ENCODE measurements at places on chromosomes 5 and 9.

- DNase-seq: peak; percentile 42
Observed at GRCh38 chr9:78383130-78383529, 86.2 kb downstream of the PSAT1 start.

DNA sequence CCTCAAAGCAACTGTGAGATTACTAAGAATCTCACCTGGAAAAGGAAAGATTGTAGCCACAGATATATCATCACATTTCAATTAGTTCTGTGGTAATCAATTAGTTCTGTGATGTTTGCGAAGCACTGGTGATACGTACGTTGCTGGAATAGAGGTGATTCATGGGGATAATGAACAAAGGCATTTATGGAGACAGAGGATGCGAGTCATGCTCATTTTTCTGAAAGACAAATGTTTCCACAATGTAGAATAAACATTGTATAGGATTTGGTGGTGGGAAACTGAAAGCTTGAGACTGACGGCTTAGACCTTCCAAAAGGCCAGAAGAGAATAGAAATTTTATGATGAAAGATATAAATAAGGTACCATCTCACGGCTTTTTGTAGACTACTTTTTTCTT is 507.3 kb upstream of the TYRP1 start:
- no peak for DNase-seq

GRCh38 chr5:149429839-149430721 is 51.0 kb upstream of the IL17B start:
- DNase-seq: no peak

DNA sequence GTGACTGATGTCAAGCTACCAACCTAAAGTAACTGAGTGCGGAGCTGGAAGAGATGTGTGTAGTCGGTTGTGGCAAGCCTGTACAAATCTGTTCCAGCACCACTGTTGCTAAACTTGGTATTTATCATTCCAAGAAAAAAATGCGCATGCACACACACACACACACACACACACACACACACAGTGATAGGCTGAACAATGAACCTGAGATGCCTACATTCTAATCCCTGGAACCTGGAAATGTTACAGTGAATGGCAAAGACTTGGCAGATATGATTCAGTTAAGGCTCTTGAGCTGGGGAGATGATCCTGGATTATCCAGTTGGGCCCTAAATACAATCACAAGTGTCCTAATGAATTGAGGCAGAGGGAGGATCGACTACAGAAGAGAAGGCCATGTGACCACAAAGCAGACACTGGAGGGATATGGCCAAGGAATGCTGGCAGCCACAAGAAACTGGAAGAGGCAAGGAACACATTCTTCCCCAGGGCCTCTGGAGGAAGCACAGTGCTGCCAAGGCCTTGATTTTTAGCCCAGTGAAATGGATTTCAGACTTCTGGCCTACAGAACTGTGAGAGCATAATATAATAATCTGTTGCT is 49.7 kb upstream of the LHFPL2 start:
- peak; percentile 45 for DNase-seq

DNA sequence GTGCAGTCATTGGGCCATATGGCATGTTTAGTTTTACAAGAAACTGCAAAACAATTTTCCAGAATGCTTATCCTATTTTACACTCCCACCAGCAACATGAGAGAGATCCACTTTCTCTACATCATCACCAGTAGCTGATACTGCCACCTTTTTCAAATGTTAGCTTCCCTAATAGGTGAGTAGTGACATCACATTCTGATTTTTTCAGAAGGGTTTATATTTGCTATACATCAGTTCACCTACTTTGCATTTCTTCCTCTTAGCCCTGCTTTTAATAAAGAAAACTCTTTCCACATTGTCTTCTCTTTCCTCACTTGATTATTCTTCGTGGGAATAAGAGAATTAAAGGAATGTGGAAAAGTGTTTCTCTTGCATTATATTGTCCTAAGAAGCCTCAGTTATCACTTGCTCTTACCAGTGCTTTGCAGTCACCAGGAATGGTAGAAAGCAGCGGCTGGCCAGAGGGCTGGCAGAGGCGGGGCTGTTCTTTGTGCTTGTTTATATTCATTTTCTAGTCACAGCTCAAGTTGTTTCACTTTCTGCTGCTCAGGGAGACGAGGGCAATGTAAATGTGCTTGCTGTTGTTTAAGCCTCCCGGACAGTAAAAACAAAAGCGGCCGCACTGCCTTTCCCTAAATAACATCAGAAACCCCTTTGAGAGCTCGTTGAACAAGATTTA is 164.8 kb downstream of the HSD17B3 start:
- DNase-seq: peak; percentile 70

DNA sequence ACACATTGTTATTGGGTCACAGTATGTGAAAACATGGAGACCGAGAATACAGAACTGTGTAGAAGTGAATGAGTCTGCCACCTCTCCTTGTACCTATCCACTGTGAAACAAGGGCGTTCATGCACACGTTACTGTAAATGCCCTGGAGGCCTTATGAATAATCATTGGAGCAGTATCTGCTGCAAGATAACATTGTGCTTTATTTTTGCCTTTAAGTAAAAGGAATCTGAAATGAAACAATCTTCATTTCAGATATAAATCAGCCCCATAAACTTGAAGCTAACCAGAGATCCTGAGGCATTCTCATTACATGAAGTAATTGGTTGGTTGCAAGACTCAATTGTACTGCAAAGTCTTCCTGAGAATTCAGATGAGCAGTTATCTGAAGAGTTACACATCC is 419.6 kb downstream of the KDM4C start:
- DNase-seq: no peak

GRCh38 chr5:106159616-106160015 is 1511.1 kb downstream of the EFNA5 start:
- DNase-seq: no peak

DNA sequence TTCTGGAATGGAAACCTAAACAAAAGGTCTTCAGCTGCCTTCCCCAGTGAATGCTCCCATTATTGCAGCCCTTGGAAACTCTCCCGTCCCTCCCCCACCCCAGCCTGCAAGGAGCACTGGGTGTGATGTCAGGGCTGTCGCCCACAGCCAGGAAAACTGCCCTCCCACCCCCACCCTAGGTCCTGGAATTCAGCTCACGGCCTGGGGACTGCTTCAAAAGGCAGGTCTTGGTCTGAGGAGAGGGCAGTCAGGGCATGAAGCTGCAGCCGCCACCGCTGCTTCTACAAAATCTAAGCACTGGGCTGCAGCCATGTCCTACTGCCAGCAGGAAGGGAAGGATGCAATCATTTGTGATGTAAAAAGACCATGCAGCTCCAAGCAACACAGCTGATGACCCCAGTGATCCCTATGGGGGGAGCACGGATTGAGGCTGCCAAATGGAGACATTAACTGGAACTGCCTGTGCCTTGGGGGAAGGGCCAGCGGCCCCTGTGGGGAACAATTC is 11.4 kb downstream of the GRHPR start:
- no peak for DNase-seq

DNA sequence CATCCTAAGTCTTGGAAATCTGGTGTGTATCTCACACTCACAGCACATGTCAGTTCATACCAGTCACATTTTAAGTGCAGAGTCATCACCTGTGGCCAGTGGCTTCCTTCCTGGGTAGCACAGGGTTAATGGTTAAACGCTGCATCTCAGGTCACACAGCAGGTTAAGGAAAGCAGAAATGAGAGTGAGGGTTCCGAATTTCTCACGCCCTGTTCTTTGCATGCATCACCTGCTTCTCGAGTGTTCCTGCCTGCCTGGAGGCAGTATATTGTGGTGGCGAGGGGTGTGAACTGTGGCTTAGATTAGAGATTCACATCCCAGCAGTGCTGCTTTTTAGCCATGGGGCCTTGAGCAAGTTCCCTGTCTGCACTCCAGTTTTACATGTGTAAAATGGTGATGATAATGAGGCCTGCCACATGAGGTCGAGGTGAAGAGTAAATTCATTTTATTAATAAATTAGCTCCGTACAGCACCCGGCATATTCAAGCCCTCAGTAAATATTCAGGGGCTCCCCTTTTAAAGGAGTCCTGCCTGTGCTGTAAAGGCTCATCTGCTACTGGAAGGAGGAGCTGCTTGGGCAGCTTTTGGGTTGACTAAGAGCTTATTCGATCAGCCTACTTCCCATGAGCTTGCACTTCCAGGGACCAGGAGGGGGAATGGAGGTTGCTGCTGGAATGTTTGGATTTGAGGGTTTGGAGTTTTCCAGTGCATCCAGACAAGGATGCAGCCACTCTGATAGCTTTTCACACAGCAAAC is 61.1 kb upstream of the SAP30L start:
- DNase-seq: no peak

GRCh38 chr9:18404434-18405029 is 69.4 kb upstream of the ADAMTSL1 start:
- DNase-seq: no peak

- no peak for DNase-seq
Observed at GRCh38 chr5:125961150-125961549, 462.1 kb upstream of the GRAMD2B start.

GRCh38 chr9:34796924-34797323 is 87.0 kb upstream of the CCL21 start:
- DNase-seq: no peak

DNA sequence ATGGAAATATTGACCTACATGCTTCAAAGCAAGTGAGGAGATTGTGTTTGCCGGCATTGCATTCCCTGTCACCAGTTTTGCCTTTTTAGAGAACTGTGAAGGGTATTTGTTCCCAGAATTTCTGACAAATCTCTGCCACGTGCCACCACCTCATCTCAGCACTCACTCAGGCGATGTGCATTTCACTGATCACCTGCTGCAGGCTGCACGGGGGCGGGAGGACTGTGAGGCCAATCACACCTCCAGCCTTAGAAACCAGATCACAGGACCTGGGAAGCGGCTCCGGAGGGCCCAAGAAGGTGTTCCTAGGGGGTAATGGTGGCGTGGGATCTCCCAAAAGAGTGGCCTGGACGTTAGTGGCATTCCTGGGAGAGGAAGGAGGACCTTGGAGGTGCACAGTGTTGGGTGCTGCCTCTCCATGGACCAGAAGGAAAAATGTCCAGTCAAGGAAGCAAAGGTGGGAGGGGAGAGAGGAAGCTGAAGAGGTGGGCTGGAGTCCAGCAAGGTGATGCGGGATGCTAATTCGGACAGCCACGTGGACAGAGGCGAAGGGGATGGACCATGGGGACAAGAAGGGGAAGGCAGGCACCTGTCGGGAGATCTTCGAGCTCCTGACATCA is 63.6 kb upstream of the OLFM1 start:
- DNase-seq: no peak

- DNase-seq: no peak
Observed at GRCh38 chr9:136850866-136851775, 1.0 kb upstream of the MAMDC4 start.

DNA sequence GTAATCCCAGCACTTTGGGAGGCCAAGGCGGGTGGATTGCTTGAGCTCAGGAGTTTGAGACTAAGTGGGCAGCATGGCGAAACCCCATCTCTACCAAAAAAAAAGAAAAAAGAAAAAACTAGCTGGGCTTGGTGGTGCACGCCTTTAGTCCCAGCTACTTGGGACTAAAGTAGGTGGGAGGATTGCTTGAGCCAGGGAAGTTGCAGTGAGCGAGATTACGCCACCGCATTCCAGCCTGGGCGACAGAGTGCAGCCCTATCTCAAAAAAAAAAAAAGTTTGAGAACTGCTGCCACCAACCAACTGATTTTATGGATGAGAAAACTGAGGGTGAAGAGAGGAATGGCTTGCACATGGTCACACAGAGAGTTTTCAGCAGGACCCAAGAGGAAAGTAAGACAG is 175.1 kb downstream of the DOCK8 start:
- no peak for DNase-seq

GRCh38 chr9:83932011-83932410 is 10.8 kb upstream of the KIF27 start:
- DNase-seq: no peak

GRCh38 chr5:149478761-149479160 is 72.5 kb downstream of the CSNK1A1 start:
- DNase-seq: no peak

DNA sequence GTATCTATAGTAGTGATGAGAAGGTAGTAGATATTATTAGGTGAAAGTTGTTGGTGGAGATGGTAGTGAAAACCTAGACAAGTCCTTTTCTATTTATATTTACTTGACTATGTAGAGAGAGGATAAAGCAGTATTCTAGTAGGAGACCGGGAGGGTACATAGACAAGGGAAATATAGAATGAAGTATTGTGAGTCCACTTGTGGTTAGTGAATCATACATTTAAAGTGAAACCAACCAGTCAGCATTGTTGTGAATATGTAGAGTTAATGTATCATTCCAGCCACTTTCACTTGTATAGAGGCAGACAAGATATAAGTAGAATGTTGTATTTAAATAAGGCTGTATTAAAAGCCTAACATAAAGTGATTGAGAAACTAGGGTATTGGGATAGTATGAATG is 1711.3 kb upstream of the ACO1 start:
- no peak for DNase-seq

- DNase-seq: no peak
Observed at GRCh38 chr9:112725961-112726360, 8.0 kb upstream of the INIP start.

DNA sequence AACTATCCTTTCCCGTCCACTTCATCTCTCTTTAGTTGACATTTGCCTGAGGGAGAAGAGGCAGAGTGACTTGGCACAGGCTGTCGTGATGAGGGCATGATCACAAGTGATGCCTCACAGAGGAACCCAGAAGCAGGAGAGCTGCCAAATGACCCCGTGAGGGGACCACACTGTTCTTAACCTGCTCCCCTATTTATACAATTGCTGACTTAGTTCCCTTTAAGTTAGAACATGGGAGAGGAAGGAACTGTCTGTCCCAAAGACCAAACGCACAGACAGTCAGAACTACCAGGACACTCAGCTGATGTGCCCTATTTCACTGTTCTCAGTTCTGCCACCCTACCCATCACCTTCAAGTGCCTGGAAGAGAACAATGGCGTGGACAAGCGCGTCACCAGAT is 73.7 kb downstream of the SLC1A3 start:
- DNase-seq: no peak

- no peak for DNase-seq
Observed at GRCh38 chr9:281741-282645, 67.3 kb downstream of the DOCK8 start.

DNA sequence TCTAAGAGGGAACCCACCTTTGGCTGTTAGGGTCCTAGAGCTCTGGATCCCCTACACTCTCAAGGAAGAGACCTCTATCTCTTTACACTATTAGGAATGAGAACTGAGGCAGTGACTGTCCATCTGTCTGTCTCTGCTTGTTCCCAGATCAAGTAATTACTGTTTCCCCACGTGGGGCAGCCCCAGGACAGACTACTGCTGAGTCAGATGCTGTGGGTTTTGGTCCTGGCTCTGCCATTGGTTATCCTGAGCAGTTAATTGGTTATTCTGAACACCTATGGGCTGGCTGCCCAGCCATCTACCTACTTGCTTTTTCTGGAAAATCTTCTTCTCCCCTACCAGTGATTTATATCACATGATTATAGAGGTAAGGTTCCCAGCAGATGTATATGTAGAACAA is 33.3 kb downstream of the FBXO10 start:
- DNase-seq: no peak

Measured in GM03348 (cell line).